DMS79 treated with DMSO at 0.1 percent for 48 hours (cell line): ENCODE measurements at places on chromosomes 4 and X.

DNA sequence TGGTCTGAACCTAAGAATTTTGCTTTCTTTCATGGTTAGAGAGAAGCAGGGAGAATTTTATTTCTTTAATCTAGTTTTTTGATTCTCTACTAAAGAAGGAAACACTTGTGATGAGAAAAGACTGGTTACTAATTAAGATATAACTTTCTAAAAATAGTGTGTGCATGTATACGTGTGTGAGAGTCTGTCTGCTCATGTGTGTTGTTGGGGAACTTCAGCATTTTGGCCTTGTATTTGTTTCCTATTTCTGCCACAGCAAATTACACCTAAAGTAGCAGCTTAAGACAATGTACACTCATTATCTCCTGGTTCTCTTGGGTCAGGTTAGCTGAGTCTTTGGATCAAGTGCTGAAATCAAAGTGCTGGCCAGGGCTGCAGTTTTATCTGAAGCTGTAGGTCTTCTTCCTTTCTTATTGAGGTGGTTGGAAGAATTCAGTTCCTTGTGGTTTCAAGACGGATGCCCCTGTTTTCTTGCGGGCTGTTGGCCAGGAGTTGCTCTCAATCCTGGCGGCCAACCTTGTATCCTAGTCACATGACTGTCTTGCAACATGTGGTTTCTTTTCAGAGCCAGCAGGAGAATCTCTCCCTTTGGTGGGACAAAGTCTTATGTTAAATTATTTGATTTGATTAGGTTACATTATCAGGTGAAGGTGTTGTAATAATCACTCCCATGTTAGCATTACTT is 188.4 kb upstream of the CLNK start:
- DNase-seq, result no peak

- no peak for DNase-seq
Measured at GRCh38 chr4:168487282-168488035, 7.2 kb upstream of the DDX60L start.

DNA sequence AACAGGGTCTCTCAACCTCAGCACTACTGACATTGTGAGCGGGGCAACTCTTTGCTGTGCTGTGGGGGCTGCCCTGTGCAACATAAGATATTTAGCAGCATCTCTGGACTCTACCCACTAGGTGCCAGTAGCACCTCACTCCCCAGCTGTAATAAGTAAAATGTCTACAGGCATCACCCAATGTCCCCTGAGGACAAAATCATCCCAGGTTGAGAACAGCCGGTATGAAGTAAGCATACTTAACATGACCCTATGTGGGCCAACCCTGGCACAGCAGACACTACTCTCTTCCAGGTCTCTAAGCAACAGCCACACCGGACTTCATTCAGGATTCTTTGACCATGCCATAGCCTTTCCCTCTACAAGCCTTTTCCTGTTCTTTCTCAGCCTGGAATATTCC is 10.5 kb upstream of the MGST2 start:
- DNase-seq, result peak; percentile 24

GRCh38 chrX:39199429-39199828 is 398.2 kb downstream of the MID1IP1 start:
- DNase-seq, result no peak

DNA sequence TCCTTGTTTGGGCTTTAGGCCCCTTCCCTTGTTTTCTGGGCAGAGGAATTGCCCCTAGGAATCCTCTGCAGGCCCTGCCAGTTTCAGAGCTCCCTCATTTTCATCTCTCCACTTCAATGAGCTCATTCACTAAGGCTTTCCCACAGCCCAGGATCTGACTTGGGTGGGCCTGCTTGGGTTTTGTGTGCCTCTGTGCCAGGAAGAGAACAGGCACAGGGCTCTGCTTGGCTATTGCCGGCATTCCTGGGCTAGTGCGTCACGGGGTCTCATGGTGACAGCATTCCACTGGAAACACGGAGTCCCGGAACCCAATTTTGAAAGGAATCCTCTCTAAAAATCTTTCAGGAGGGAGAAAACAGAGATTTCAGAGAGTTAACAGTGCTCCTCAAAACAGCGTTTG is 150.5 kb downstream of the VCX3A start:
- DNase-seq, result no peak

GRCh38 chrX:129360175-129360574 is 163.1 kb downstream of the SMARCA1 start:
- DNase-seq, result no peak

DNA sequence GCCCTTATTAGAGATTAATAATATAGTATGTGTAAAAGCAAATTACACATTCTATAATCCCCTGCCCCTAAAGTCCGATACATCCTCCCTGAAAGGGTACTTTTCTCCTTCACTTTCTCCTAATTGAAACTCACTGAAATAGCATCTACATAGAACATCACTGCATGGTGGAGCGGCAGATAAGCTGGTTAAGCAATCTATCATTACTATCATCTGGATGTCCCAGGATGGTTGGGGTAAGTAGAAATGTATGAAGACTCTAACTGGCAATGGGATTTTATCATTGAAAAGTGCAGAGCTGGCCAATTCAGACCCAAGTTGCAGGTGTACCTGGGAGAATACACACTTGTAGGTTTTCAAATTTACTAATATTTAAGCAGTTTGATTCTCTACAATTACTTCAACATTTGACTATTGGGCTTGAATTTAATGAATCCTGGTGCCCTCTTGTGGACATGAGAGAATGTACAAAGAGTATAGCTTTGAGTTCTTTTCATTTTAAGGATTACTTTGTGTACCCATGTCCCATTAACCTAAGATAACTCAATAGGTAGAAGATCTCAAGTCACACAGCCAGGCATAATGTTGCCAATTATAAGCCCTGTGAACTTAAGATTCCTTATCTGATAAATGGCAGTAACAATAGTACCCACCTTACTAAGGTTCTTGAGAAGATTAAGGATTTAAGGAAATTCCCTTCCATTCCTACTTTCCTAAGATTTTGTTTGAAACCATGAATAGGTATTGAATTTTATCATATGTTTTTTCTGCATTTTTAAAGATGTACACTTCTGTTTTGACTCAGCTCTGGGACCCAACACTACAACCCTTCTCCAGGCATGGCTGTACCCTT is 69.8 kb downstream of the SHROOM3 start:
- peak; percentile 26 for DNase-seq

- no peak for DNase-seq
Measured at GRCh38 chr4:164212134-164212533, 541.8 kb upstream of the SMIM31 start.

DNA sequence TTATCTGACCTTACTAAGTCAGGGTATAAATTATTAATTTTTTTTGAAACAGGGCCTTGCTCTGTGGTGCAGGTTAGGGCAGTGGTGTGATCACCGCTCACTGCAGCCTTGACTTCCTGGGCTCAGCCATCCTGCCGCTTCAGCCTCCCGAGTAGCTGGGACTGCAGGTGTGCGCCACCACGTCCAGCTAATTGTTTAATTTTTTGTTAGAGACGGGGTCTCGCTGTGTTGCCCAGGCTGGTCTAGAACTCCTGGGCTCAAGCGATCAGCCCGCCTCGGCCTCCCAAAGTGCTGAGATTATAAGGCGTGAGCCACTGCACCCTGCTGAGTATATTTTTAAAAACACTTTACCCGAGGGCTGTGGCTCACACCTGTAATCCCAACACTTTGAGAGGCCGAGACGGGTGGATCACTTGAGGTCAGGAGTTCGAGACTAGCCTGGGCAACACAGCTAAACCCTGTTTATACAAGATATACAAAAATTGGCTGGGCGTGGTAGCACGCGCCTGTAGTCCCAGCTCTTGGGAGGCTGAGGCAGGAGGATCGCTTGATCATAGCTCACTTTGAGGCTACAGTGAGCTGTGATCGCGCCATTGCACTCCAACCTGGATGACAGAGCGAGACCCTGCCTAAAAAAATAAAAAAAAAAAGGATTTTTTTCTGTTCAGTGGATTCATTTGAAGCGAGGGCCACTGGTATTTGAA is 721 bp upstream of the TBC1D25 start:
- no peak for DNase-seq

- no peak for DNase-seq
Measured at GRCh38 chr4:34766935-34767334, 1477.4 kb downstream of the ARAP2 start.

DNA sequence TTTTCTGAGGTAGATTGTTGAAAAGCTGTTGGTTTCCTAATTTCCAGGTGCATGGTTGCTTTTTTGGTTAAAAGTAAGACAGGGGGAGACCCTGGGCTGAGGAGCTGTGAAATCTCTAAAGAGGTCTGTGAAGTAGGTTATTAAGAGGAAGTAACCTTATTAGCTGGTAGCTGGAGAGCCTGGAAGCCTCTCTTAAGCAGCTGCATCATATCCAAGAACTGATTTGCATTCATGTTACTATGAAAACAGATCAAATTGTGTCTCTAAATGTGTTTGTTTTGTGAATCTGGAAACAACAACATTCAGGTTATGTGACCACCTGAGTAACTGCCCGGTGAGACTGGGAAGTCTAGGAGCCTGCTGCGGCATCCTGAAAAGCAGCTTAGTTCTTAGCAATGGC is 54.1 kb downstream of the ARHGAP10 start:
- peak; percentile 0 for DNase-seq

GRCh38 chrX:39720945-39721344 is 376.8 kb downstream of the BCOR start:
- no peak for DNase-seq

GRCh38 chrX:8075636-8076035 is 95.4 kb downstream of the VCX2 start:
- DNase-seq, result no peak

- DNase-seq, result no peak
Measured at GRCh38 chrX:13293700-13294099, 26.2 kb downstream of the ATXN3L start.

GRCh38 chr4:67861513-67861912 is 22.3 kb downstream of the TMPRSS11D start:
- no peak for DNase-seq

DNA sequence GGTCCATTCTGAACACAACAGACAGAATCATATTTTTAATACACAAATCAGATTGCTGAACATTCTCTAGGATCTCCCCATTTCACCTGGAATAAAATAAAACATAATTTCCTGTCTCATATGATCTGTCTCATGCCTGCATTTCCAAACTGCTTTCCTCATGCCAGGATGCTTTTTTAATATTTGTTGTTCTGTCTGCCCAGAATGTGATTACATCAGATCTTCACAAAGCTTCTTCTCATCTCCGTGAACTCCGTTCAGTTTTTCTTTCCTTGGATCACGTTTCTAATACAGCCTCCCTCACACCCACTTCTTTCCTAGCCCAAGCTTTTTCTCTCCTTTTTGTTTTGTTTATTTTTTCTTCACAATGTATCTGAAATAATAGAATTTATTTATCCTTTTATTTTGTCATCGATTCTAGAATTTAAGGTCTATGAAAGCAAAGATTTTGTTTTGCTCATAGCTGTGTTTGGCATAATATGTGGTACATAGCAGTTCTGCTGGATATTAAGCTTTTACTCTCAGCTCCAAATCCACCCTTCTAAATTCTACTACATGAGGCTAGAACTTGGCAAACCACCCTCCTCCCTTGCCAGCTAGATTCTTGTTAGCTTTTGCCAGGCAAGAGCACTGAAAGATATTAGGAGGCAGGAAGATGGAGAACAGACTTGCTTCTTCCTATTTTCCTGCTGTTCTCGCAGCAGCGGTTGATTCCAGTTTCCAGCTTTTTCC is 165.5 kb upstream of the SLIT2 start:
- no peak for DNase-seq

DNA sequence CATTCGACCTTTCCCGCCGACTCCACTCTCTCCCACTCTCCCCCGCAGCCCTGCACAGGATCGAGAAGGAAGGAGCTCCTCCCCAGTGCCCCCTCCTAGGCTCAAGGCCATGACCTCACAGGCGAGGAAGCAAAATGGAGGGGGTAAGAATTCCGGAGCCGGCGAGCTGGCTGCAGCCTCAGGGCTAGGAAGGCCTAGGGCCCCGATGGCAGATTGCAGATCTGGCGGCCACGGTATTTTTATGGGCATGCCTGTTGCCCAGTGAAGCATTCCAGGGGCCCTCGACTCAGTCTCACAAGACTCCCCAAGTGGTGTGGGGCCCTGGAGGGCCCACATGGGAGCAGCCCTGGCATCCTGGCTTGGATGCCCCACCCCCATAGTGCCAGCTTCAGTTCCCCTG is 942 bp upstream of the L1CAM start:
- no peak for DNase-seq

- DNase-seq, result peak; percentile 18
Measured at GRCh38 chrX:111244235-111244750, 26.0 kb downstream of the CAPN6 start.

DNA sequence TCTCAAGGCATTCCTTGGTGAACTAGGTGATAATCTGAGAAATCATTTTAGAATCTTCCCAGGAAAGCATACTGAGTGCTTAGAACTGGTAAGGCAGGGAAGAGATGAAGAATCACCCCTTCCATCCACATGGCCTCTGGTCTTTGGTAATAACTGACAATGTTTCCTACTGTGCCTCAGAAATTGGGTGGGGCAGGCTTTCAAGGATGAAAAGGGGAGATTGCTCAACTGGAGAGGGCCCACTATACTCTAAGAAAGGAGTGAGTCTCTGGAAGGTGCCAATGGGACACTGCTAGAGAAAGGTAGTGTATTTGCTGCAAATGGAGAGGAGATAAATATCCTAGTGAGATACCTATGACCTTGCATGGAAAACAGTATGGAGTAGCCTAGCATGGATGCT is 135.0 kb upstream of the SCML1 start:
- DNase-seq, result no peak

DNA sequence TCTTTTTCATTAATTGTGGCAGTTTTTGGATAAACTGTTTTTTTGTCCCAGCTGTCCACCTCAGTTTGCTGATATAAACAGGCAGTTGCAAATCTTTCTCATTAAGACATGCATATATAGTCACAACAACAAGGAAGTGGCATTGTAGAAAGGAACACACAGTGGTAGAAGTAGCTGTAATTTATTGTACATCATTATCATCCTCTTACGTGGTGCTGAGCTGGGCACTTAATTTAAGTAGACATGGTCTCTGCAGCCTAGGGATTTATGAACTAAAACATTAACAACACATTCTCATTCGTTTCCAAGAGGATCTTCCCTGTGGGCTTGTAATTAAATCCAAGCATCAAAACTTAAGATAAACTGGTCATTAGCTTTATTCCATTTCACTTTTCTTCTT is 500.2 kb downstream of the INPP4B start:
- DNase-seq, result no peak

DNA sequence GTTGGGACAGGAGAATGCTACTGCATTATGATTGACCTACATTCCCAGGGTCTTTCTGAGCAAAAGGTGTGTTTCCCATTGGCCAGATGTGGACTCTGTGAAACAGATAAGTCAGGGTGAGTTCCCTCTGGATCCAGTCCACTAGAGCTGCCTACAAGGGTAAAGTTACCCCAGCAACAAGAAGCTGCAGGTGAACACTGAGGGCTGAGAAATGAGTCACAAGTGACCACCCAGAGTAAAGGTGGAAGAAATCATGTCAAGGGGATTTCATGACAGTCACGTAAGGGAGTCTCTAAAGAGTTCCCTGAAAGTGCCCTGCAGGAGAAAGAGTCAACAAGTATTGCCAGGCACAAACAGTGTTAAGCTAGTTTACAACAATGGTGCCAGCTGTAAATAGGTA is 16.3 kb downstream of the F8A1 start:
- DNase-seq, result no peak
